ENCODE measurements at places on chromosomes 7 and 10.

DNA sequence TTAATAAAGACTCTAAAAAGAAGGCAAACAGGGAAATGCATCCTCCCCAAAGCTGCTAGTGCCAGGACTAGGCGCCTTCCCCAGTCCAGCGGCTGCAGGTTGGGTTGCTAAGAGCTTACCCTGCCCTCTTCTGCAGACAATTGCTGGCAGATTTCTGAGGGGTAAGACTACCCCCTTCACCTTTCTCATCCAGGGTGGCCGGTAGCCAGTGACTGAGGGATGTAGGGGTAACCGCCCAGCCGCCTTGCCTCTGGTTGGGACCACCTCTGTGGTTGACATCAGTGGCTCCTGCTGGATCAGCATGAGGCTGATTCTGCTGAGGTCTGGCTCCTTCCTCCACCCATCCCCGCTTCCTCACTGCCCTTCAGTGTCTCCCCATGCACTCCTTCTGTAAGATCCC, 71.2 kb downstream of the ADCYAP1R1 start:
- DNase-seq = no peak

GRCh38 chr10:78731675-78732074, 337.1 kb upstream of the ZMIZ1 start:
- no peak for DNase-seq

DNA sequence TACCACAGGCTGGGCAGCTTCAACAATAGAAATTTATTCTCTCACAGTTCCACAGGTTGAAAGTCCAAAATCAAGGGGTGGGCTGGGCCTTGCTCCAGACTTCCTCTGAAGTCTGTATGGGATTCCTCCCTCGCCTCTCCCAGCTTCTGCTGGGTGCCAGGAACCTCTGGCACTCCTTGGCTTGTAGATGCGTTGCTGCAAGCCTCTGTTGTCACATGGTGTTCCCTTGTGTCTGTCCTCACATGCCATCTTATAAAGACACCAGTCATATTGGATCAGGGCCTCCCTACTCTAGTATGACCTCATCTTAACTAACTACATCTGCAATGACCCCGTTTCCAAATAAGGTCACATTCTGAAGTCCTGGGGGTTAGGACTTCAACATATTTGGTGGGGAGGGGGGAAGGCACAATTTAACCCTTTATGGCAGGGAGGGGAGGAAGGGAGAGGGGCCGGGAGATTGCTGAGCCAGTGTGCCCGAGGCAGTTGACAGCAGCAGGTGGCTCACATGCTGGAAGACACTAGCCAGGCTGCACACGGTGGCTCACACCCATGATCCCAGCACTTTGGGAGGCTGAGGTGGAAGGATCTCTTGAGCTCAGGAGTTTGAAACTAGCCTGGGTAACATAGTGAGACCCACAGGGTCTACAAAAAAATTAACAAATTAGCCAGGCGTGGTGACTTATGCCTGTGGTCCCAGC, 18.8 kb downstream of the ZNF282 start:
- DNase-seq = no peak

DNA sequence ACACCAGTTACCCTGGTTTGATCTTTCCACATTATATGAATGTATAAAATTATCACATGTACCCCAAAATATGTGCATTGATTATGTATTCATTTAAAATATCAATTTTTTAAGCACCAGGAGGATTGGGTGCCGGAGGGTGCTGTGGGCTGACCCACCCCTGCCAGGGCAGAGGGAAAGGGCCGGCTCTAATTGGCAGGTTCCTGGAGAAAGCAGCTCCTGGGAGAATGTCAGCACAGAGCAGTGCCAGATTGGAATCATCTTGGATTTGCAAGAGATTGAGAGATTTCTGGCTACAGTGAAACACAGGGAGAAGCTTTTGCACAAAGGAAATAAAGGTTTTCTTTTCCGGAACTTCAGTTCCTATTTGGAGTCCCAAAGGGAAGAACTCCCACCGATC, 264.4 kb upstream of the TCERG1L start:
- DNase-seq = no peak

DNA sequence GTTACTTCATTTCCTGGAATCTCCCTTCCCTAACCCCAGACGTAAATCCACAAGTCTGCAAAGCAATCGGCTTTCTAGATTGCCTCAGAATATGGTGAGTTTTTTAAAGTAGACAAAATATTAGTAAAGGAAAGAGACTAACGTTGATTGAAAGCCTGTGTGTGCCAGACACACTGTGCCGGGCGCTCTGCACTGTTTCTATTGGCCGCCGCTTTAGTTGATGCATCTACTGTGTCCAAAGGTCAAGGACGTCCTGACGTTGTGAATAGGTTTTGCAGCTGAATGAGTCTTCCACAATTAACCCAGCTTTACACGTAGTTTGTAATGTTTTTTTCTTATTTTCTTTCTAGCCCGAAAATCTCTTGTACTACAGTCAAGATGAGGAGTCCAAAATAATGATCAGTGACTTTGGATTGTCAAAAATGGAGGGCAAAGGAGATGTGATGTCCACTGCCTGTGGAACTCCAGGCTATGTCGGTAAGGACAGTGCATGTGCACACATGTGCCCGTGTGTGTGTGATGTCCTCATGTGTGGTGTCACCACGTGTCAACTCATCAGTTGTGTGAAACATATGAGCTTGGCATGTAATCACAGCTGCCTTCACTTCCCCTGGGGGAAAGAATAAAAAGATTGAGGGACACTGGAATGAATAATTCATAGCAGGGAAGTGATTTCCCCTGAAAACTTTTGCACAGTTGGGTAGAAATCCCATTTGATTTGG, 232.0 kb downstream of the CCDC3 start:
- peak; percentile 13 for DNase-seq

DNA sequence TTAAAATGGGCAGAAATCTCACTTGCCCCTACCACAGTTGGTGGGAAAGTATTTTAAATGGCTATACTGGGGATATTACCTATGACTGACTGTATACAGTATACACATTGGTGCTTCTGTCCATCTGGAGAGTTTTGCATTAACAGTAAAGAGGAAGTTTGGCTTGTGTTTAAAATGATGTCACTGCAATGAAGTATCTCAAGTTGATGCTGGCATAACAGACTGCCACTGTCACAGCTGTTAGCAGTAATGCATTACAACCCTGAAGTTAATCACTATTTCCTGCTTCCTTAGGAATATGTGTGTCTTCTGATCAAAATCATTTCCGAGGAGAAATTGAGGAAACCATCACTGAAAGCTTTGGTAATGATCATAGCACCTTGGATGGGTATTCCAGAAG, 1.9 kb downstream of the DKK1 start:
- DNase-seq = no peak

DNA sequence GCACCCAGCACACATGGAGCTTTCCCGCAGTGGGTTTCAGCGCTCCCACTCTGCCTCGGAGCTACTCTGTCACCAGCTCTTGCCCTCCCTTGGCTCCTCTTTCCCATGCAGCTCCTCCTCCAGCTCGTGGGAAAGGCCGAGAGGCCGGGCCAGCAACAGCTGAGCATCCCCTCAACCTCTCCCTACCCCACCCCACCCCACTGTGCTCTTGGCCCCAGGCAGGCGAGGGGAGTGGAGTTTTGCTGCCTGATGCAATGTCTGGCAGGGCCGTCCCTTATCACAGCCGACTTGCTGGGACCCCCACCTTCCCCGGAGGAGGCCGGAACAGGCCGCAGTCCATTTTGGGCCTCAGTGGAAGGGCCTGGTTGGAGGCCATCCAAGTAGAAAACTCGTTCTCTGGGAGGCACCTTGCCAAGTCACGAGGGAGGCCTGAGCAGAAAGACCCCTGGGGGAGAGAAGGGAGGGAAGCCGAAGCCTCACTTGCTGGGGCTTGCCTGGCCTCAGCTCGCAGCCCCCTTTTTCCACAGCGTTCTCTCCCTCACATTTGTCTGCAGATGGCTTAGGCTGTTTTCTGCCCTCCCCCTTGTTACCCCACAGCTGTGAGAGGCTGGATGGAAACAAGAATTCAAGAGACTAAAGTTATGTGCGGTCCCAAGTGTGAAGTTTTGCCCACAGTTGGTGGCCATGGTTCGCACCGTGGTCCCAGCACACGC, 35.3 kb downstream of the CHST3 start:
- DNase-seq = no peak

DNA sequence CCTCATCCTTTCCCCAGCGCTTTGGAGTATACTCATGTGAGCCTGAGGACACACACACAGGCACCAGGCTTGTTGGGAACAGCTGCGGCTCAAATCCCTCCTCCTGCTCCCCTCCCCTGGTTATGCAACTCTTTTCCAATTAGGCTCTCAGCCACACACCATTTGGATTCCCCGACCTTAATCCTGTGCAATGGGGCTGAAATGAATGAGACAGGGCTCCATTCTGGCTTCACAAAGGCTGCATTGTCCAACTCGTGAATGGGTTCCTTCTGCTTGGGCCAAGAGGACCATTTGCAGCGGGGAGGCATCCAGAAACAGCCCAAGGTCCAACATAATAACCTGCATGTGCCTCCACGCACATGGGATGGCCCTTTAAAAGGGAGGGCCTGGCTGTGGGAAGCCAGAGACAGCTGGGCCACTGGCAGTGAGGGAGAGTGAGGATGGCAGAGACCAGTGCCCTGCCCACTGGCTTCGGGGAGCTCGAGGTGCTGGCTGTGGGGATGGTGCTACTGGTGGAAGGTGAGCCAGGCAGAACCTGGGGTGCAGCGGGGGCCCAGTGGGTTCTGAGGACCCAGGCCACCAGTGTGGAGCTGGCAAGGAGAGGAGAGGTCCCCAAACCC, at the start of gene RGR:
Gene RGR (plus strand): TSS at position 403 of the 620 bp plus-strand sequence. CDS start 38 bp downstream, at position 441.
- peak; percentile 29 for DNase-seq

GRCh38 chr10:47347303-47347675, 874 bp upstream of the RBP3 start:
- no peak for DNase-seq

DNA sequence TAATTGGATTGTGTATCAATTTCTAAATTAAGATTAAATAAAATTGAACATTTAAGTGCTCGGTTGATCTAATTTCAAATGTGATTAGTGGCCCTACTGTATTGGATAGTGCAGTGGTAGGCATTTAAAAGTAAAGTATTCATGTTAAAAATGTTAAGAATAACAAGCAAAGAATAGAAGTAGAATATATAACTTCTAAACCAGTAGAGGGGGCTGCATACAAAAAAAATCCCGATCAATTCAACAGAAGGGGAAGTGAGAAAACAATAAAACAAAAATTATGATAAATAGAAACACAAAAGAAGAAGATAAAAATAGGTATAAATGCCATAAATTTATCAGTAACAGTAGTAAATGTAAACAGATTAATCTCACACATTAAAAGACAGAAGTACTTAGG, 24.9 kb upstream of the WDFY4 start:
- DNase-seq = peak; percentile 19

- DNase-seq = no peak
Observed at GRCh38 chr10:73039635-73040034, 57.0 kb downstream of the P4HA1 start.
